ENCODE measurements at places on chromosomes 3 and 15. TPM values are rescaled to one million over a fixed set of nuclear protein-coding genes. Genes with fewer than 3 reads are reported as not detected.

CDV3 gene
- 97.4 TPM for total RNA-seq

HCLS1 gene
- 3.7 TPM for total RNA-seq

PYGO1 gene
- total RNA-seq, result 3.9 TPM

GLDN gene
- total RNA-seq, result 0.53 TPM

FAM81A gene
- total RNA-seq, result 0.29 TPM

GOLGA6A gene
- total RNA-seq, result not detected

SIAH2 gene
- 22.8 TPM for total RNA-seq

MFGE8 gene
- 162 TPM for total RNA-seq

DPPA2 gene
- total RNA-seq, result not detected

SEMA4B gene
- total RNA-seq, result 19.3 TPM

ZNF620 gene
- total RNA-seq, result 0.18 TPM

LMAN1L gene
- not detected for total RNA-seq

PLA1A gene
- total RNA-seq, result 0.18 TPM

ERICH6 gene
- total RNA-seq, result 0.35 TPM

PRR20G gene
- total RNA-seq, result not detected

IL5RA gene
- not detected for total RNA-seq

CPA3 gene
- 0.29 TPM for total RNA-seq

CD86 gene
- total RNA-seq, result not detected

PLSCR5 gene
- not detected for total RNA-seq

CISH gene
- 0.35 TPM for total RNA-seq

ACAN gene
- not detected for total RNA-seq

TEX55 gene
- not detected for total RNA-seq

LRRIQ4 gene
- not detected for total RNA-seq

TIMP4 gene
- 21.3 TPM for total RNA-seq

SRGAP3 gene
- 4.6 TPM for total RNA-seq

PSMD6 gene
- 116 TPM for total RNA-seq

ALG1L2 gene
- total RNA-seq, result not detected

PIERCE2 gene
- total RNA-seq, result 2.6 TPM

PLEKHO2 gene
- 30.8 TPM for total RNA-seq

GUCA1C gene
- total RNA-seq, result not detected

CRYGS gene
- total RNA-seq, result not detected

FAIM gene
- total RNA-seq, result 16.4 TPM

RAB6B gene
- total RNA-seq, result not detected

CYP8B1 gene
- total RNA-seq, result not detected

TMC3 gene
- total RNA-seq, result not detected

ZNF197 gene
- total RNA-seq, result 8.7 TPM

UROC1 gene
- total RNA-seq, result not detected

CHCHD6 gene
- 18.6 TPM for total RNA-seq

ANKRD63 gene
- total RNA-seq, result not detected

KLF15 gene
- 4.6 TPM for total RNA-seq

CCDC54 gene
- total RNA-seq, result not detected

NLGN1 gene
- 2.0 TPM for total RNA-seq

CDCP1 gene
- 7.2 TPM for total RNA-seq

SEC62 gene
- 21.6 TPM for total RNA-seq

CRABP1 gene
- not detected for total RNA-seq

Data from myometrial cell (primary cell).